Globus pallidus (tissue), 1 donor: ENCODE measurements at places on chromosomes 2 and 18.
A peak's percentile ranks its signal among the peaks of the same experiment; 100 is the strongest.

GRCh38 chr2:107008843-107009242, 122.9 kb upstream of the ST6GAL2 start:
- no peak for DNase-seq

DNA sequence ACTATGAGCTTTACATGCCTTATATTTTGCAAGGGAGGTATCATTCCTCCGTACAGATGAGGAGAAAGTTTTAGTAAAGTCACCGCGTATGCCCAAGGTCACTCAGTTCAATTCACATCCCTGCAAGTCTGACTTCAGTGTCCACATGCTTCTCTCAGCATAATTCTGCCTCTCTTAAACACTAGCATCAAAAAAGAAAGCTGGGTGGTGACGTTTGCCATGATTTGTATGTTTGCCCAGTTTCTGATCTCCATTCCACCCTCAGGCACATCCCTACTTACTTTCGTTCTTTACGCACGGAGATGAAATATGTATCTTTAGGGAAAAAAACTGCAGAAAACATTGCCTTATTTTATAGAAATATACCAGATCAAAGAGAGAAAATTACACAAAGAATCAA, 129.2 kb upstream of the PTPRM start:
- DNase-seq: no peak

- no peak for DNase-seq
Measured at GRCh38 chr2:207130958-207131521, 34.7 kb downstream of the KLF7 start.

DNA sequence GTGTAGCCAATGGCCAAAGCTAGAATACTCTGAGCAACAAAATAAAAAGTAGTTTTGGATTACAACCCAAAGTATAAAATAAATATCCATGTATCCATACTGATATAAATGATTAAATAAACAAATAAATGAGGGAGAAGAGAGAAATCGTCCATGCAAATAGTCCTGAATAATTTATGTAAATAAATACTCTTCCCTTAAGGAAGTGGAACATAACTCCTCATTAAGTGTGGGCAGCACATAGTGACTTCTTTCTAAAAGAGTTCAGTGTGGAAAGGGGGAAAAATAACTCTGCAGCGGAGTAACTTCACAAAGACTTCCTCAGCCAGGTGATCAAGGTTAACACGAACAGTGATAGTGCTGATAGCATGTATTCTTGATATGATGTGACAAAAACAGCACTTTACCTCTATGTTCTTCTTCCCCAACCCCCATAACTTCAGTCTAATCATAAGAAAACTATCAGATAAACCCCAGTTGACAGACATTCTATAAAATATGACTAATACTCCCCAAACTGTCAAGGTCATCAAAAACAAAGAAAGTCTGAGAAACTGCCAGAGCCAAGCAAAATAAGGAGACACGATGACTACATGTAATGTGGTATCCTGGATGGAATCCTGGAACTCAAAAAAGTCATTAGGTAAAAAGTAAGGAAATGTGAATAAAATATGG, 30.7 kb downstream of the METTL8 start:
- DNase-seq: no peak

- no peak for DNase-seq
Measured at GRCh38 chr2:29765721-29766120, 155.7 kb downstream of the ALK start.

DNA sequence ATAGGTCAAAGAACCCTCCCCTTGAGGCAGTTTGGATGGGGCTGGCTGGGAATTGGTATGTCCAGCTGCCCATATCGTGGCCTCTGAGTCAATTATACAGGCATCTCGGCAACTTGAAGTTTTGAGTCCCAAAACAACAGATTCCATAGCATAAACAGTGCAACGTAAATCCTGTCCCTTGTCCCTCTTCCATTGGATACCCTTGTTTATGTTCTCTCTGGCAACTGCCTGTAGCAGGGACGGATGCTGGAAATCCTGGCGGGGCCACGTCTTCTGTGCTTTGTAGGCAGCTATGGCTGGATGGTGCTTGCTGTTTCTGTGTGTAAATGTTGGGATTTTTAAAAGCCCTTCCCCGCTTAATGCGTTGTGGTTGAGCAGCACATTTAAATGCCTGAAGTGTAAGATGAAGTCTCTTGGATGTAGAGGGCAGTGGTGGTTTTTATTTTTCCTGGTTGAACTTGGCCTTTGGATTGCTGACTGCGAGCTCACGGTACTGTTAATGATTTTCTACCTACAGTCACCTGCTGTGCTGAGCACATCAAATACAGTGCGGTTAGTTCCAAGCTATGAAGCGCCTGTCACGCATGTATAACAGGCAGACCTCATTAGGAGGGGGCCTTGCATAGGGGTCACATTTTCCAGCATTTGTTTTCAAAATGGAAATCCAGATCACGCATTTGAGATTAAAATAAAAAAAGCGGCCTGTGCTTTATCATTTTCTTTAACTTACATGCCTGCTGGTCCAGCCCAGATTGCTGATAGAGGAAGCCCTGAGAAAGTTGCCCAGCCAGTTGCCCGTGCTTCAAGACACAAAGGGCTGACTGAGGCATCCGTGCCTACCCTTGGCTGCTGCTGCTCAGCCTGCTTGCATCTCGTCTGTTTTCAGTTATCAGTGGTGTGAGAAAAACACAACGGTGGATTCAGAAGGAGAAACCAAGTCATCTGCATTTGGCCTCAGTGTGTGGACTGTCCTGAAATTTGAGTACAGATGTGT, 84.7 kb downstream of the NEDD4L start:
- DNase-seq: no peak

DNA sequence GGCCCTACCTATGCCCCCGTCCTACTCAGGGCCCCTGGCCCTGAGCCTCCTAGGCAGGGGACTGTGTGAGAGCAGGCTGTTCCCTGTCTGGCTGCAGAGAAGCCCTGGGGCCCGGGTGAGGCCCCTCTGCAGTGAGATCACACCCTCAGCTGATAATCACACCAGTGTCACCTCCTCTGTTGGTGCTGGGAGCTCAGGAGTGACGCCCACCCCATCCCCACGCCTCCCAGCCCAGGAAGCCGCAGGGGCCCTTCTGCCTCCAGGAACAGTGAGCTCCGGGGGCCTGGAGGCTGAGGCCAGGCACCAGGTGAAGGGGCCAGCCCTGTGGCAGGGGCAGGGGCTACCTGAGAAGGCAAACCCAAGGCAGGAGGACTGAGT, 20.0 kb downstream of the KCNIP3 start:
- no peak for DNase-seq

- DNase-seq: no peak
Measured at GRCh38 chr2:66771359-66771976, 336.5 kb downstream of the MEIS1 start.

DNA sequence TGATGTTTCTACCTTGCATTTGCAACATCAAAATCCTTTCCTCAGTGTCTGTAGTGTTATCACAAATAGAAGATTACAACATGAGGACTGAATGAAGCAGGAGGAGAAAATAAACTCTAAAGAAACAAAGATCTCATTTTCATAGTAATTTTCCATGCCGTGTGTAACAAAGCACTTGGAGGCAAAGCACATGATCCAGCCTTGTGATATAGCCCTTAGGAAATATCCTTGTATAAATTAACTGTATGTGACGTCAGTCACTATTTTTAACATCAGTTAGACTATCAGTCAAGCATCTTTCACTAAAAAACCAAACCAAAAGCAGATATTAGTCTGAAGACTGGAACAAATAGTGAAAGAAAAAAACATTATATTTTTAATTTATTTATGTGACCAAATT, 492.1 kb upstream of the CNTNAP5 start:
- DNase-seq: no peak

DNA sequence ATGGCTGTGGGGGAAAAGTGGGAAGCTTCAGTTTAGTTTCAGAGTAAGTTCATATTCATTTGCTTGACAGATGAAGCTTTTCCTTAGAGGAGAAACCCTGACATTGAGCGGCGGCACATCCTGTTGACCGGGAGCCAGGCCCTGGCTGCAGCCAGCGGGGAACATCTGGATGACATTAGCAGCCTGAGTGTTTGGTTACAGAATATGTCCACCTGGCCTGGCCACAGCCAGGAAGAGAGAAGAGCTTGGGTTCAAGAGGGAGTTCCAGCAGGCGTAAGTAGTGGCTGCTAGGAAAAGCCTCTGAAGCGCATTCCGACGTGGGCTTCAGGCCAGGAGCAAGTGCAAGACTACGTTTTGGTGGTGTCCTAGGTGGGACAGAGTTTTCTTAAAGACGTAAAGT, 144.9 kb upstream of the MYCN start:
- no peak for DNase-seq

GRCh38 chr2:98245491-98245890, 100.8 kb upstream of the CNGA3 start:
- no peak for DNase-seq

DNA sequence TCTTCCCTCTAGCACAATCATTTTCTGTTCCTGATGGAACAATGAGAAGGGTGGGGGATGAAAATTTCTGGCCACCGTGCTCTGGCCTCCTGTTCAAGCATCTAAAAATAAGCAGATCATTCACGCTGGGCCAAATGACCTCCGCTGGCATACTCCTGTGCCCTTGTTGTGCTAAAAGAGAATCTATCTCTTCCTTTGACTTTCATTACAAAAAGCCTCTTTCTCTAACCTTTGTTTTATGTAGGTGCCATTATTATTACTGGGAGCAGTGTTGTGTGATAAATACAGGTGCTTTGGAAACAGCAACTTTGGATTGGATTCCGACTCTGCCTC, 44.6 kb upstream of the B3GNT2 start:
- no peak for DNase-seq

- peak; percentile 97 for DNase-seq
Measured at GRCh38 chr2:96857667-96858372, at the start of gene ANKRD39. ANKRD39 (minus strand) TSS chr2:96858016; CDS start chr2:96857987, 29 bp downstream.
